ENCODE measurements at places on chromosomes 2 and 18. TPM values are rescaled to one million over a fixed set of nuclear protein-coding genes. Genes with fewer than 3 reads are reported as not detected.

Gene RGPD8
- 17.0 TPM for total RNA-seq

- no peaks in the 10 kb centered on the region for H3K27me3 ChIP-seq
- peak; percentile 40 for DNase-seq
- no peaks in the 10 kb centered on the region for H3K4me1 ChIP-seq
- no peak overlapping the region for H3K27ac ChIP-seq
Observed at GRCh38 chr2:53104263-53104662, 663.3 kb upstream of the CHAC2 start.

Gene MBOAT2
- total RNA-seq, result 15.6 TPM

DNA sequence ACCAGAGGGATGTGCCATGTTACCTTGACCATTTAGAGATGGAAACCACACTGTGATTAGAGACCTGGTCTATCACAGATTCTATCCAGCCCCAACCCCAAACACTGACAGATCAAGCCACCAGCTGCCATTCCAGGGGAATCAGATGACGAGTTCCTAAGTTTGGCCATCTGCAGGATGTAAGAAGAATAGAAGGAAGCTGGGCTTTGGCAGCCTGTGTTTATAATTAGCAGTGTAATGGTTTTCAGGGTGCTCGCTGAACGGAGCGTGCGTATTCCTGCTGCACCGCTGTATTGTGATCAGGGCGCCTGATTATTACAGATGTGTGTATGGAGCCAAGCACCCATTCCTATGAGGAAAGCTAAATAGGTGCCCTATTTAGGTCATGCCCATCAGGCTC lies 138.1 kb downstream of the LRRC30 start:
- no peaks in the 10 kb centered on the region for H3K4me1 ChIP-seq
- no peak overlapping the region for H3K27ac ChIP-seq
- no peaks in the 10 kb centered on the region for H3K36me3 ChIP-seq
- no peaks in the 10 kb centered on the region for H3K27me3 ChIP-seq
- DNase-seq, result no peak

GRCh38 chr2:168851674-168852320 lies 38.4 kb downstream of the SPC25 start:
- H3K36me3 ChIP-seq, result no peaks in the 10 kb centered on the region
- H3K4me3 ChIP-seq, result no peak overlapping the region
- H3K27ac ChIP-seq, result no peak overlapping the region
- no peak for DNase-seq
- H3K4me1 ChIP-seq, result peaks cover 4% of the 10 kb centered on the region
- H3K27me3 ChIP-seq, result no peaks in the 10 kb centered on the region
